Stimulated activated naive CD8-positive, alpha-beta T cell treated with anti-CD3 and anti-CD28 coated beads, Interleukin-15, Interleukin-2, amounts not matched to agents 100 U/mL and 50 U/mL, for 24 hours (primary cell): ENCODE measurements at places on chromosomes 16 and 17.
A peak's percentile ranks its signal among the peaks of the same experiment; 100 is the strongest.

GRCh38 chr17:29141514-29141876 lies 38.7 kb downstream of the MYO18A start:
- no peak for DNase-seq

DNA sequence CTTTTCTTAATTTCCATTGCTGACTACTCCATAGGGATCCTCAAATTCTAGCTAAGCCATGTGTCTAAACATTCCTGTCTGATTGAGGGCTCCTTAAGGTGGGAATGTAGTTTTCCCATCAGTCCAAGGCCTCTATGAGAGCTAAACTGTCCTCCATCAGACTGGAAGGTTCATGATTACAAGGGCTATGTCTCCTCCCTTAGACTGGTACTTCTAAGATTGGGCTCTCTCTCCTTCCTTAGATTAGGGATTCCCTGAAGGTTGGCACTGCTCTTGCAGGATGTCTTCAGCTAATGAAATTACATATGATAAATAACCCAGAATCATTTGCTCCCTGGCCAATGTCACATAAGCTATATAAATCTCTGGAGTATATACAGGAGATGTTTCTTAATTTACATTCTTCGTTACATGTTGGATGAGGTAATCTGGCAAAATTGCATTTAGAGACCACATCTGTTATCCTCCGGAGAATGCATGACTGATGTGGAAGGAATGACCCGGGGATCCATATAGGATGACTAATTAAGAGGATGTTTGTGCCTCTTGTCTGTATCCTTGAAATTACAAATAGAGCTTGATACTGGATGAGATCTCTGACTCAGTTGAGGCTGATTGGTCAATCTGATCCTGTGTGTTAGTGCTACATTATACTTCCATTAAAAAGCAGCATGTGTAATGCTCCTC lies 14.2 kb downstream of the B4GALNT2 start:
- no peak for DNase-seq

- DNase-seq: no peak
These were observed 731.8 kb downstream of the CDH11 start for GRCh38 chr16:64390102-64390501.

- DNase-seq: no peak
These were observed 319.2 kb downstream of the SOX9 start for GRCh38 chr17:72439893-72440502.

DNA sequence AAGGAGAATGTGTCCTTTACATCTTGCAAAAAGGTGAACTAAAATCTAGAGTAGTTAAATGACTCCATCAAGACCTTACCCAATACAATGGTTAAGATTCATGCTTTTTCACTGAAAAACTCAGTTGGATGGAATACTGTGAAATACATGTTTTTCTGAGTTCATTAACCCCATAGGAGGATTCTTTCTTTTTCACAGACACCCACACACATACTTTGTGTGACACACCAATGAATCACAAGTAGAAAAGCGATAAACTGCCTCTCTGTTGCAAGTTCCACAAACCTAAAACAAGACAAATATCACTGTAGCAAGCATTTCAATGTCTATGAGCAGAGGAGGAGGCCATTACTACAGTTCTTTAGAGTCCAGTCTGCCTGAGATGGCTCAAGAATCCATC lies 258.8 kb upstream of the CDH5 start:
- DNase-seq: no peak

- DNase-seq: no peak
These were observed 5.2 kb upstream of the SYNRG start for GRCh38 chr17:37614391-37614790.

DNA sequence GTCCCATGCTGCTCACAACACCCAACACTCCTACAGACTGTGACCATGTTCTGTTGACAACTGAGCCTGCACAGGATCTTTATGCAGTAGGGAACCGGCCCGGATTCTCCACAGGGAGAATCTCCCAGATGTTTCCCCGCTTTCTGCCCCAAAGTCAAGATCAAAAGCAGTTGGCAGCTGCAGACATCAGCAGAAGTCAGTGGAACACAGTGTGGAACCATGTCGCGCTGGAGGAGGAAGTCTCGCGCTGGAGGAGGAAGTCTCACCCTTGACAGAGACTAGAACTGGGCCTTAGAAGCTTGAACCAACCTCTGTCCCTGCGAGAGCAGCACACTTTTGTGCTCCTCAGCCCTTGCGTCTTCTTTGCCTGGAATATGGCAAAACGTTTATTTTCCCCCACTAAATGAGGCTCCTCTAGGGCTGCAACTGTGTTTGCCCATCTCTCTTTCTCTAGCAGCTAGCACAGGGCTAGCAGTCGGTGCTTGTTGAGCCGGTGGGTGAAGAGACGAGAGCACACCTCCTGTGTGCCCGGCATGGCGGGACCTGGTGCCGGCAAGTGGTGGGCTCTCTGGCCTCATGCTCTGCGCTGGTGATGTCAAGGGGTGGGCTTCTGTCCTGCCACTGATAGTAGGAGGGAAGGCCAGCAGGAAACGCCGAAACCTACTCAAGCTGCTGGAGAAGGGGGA lies 2.1 kb upstream of the MRC2 start:
- no peak for DNase-seq

DNA sequence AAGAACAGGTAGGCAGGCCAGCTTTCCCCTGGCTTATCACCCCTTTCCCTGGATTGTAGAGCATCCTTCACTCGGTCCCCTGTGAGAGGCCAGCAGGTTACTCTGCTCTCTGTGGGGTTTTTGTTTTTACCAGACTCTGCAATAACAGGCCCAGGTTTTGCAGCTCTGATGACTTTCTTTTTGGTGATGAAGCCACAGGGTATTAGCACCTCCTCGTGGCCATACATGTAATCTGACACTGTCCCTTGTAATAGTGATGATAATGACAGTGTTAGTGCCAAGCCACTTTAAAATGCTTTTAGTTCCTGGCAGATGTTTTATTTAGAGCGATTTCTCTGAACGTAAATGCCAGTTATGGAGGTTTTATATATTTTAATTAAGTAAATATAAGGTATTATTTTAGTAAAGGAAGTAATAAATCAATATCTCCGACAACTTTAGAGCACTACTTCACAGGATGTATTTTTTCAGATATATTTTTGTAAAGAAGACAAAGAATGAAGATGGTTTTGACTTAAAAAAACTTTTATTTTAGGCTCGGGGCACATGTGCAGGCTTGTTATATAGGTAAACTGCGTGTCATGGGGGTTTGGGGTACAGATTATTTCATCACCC lies 38.0 kb upstream of the CPHXL start:
- DNase-seq: peak; percentile 46

DNA sequence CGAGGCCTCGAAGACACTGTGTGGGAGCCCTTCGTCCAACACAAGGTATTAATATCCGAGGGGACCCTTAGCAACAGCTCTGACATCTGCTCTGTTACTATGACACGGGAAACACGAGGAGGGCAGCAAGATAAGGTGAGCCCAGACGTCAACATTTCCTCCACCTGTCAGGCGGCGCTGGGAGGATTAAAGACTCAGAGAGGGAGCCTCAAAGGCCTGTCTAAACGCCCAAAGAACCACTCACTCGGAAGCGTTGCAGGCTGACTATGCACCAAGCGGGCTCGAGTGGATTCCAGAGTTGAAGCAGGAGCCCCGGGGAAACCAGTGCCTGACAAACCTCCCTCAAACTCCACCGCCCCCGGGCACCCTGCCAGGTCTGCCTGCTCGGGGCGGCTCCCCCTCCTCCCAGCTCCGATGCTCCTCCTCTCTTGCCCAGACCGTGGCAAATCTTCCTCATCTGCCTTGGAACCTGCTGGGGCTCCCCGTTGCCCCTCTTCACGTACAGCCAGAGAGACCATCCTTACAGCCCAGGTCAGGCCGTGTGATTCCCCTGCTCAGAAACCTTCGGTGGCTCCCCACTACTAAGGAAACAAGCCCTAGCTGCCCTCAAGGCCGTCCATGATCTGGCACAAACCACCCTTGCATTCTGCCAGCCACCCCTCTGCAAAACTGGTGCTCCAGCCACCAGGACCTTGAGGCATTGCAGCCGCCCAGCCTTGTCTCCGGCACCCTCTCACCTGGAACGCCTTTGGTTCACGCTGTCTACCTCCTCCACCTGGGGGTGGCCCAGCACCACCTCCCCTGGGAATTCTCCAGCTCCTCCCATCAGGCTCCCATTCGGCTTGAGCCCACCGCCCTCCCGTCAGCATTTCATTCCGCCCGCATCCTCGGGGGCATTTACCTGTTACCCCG lies 16.2 kb downstream of the RPH3AL start:
- peak; percentile 37 for DNase-seq

DNA sequence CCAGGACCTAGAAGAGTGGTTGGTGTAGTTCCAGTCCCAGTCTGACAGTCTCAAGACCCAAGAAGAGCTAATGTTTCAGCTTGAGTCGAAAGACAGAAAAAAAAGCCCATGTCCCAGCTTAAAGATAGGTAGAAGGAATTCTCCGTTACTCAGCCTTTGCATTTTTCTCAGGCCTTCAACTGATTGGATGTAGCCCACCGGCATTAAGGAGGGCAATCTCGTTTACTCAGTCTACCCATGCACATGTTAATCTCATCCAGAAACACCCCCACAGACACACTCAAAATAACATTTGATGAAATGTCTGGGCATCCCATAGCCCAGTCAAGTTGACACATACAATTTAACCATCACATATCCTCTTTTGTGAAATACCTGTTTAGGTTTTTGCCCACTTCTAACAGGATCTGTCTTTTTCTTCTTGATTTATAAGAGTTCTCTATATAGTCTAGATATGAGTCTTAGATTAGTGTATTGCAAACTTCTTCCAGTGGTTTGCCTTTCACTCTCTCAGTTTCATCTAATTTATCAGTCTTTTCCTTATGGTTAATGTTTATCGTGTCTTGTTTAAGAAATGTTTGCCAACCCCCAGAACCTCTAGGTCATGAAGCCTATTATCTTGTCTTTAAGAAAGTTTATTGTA lies 7.6 kb upstream of the NUP93 start:
- DNase-seq: no peak

GRCh38 chr16:19291475-19291874 lies 5.9 kb downstream of the CLEC19A start:
- no peak for DNase-seq

DNA sequence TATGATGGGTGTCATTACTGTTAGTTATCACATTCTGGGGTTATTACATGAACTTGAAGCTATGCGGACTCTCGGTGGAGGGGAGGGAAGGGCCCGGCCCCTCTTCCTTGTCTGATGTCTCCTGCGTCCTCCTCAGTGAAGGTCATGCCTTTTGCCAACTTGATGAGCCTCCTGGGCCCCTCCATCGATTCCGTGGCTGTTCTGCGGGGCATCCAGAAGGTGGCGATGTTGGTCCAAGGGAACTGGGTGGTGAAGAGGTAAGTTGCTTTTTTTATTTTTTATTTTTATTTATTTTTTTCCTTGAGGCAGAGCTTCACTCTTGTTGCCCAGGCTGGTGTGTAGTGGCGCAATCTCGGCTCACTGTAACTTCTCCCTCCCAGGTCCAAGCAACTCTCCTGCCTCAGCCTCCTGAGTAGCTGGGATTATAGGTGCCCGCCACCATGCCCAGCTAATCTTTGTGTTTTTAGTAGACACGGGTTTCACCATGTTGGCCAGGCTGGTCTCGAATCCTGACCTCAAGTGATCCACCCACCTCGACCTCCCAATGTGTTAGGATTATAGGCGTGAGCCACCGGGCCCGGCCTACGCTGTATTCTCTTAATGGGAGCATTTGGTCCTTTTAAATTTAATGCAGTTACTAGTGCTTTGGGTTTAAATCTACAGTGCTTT lies 21.6 kb downstream of the POLR3E start:
- DNase-seq: peak; percentile 72

DNA sequence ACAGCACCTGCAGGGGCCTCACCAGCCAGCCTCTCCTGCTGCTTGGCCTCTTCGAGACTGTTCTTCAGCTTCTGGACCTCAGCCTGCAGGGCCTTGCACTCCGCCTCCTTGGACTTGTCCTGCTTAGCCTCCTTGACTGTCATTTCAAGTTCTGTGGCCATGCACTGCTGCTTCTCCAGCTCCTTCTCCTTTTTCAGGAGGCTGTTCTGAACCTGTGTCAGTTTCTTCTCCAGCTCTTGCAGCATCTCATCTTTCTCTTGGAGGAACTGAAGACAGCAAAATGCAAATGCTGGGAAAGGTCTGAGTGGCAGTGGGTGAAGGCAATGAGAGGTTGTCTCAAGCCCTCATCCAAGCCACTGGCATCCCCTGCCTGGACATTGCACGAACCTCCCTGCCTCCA lies 39.1 kb downstream of the DHX38 start:
- no peak for DNase-seq

- no peak for DNase-seq
These were observed 63.6 kb downstream of the PLCG2 start for GRCh38 chr16:81842564-81843242.

DNA sequence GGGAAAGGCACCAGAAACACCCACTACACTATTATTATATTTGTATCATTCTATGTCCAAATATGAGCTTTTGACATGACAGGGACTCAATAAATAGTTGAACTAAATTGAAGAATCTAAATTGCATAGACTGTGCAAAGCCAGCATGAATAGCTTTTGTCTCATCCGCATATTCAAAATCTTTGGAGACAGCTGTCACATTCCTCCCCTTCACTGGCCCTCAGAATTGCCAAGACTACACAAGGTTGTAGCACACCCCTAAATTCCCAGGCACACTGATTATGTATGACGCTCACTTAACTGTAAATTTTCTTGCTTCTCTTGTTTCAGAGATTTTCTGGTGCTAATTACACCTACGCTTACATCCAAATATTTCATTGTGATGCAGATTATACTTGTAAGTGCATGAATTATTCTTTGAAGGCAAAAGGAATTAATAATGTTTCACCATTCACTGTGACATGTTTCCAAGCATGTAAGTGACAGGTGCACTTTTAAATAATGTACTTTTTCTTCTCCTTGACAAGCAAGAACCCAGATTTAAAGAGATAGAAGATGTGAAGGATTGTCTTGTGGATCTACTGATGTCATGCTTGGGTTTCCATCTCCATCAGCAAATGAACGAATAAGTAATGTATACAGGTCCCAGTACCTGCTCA lies 47.5 kb downstream of the CA10 start:
- no peak for DNase-seq

- no peak for DNase-seq
These were observed 80.0 kb downstream of the MARCHF10 start for GRCh38 chr17:62727916-62728672.

GRCh38 chr17:77474292-77474988 lies 333.7 kb downstream of the SEC14L1 start:
- no peak for DNase-seq

DNA sequence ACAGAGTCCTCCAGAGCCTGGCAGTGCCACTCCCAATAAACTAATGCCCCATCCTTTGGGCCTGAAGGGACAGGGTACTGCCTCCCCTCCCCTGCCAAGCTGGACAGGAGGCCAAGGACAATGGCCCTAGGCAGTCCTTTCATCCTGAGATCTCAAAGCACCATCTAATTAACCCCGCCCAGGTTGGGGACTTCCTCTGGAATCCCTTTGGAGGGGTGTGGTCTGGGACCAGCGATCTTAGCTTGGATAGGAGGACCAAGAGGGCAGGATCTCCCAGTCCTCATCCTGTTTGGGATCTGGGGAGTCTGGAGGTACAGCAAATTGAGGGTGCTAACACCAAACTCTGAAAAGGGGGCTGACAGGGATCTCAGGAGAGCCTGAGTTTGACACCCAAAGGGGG lies 18.2 kb upstream of the SP6 start:
- DNase-seq: no peak

DNA sequence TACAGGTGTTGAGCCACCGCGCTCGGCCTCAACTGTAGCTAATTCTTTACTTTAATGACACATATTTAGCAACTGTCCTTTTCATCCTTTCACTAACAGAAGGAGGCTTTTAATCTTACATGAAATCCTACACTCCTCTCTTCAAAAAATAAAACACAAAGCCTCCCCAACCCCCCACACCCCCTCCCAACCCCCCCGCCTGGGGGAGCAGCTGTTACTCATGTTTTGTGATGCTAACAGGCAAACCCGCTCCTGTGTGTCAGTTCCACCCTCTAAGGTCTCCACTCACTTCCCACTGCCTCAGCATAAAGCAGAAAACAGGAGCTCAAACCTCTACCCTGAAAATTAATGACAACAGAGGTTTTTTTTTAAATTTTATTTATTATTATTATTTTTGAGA lies 55.4 kb upstream of the SLC25A19 start:
- peak; percentile 37 for DNase-seq
